ENCODE measurements at places on chromosomes 16 and 17. TPM values are rescaled to one million over a fixed set of nuclear protein-coding genes. Genes with fewer than 3 reads are reported as not detected.
A peak's percentile ranks its signal among the peaks of the same experiment; 100 is the strongest.

- H3K4me1 ChIP-seq = peaks cover 8% of the 10 kb centered on the region
- H3K27ac ChIP-seq = no peak overlapping the region
- peak overlapping the region; percentile 19 for H3K4me3 ChIP-seq
- H3K36me3 ChIP-seq = no peaks in the 10 kb centered on the region
- no peaks in the 10 kb centered on the region for H3K27me3 ChIP-seq
- DNase-seq = peak; percentile 87
These were observed 22.4 kb downstream of the C17orf75 start for GRCh38 chr17:32319548-32319905.

- H3K4me3 ChIP-seq = no peak overlapping the region
- H3K27ac ChIP-seq = peak overlapping the region; percentile 80
- no peaks in the 10 kb centered on the region for H3K36me3 ChIP-seq
These were observed 44.3 kb downstream of the SOCS3 start for GRCh38 chr17:78315355-78316114.

- peaks cover 23% of the 10 kb centered on the region for H3K4me1 ChIP-seq
- H3K36me3 ChIP-seq = no peaks in the 10 kb centered on the region
- no peaks in the 10 kb centered on the region for H3K27me3 ChIP-seq
- H3K27ac ChIP-seq = peak overlapping the region; percentile 37
These were observed 43.0 kb upstream of the TOB1 start for GRCh38 chr17:50908860-50909764.

DNA sequence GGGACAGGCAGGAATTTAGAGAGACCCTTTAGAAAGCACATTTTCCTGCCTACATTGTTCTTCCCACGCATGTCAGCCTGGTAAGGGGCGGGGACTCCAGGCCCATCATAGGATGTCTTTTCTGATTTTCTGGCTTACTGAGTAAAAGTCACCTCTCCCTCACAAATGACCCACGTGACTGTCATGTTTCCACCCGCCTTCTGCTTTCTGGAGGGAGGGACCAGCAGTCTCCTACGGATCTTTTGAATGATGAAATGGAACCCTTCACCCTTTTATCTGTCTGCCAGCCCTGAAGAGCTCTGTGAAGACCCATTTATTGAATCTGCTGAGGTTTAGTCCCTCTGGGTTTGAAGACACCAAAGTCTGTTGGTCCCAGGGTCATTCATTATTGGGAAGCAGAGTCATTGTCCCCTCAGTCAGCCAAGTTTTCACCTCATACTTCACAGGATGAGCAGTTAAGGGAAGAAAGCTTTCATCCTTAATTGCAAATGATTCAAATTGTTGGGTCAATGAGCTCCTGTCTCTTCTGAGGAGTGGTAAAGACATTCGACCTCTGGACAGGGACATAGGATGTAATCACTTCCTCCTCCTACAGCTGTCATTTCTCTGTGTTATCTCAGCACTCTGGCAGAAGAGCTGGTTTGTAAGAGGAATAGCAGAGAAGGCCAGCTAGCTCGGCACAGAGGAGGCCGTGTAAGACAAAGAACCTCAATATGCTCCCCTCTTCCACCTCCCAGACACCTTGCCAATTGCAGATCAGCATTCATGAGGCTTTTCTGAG is 446.1 kb downstream of the HS3ST3B1 start:
- DNase-seq = peak; percentile 68
- H3K27ac ChIP-seq = peak overlapping the region; percentile 51
- no peak overlapping the region for H3K4me3 ChIP-seq
- H3K27me3 ChIP-seq = no peaks in the 10 kb centered on the region

GRCh38 chr17:79843816-79844800 is 4.9 kb upstream of the CBX4 start:
- peak overlapping the region; percentile 64 for H3K4me3 ChIP-seq
- DNase-seq = peak; percentile 88
- peaks cover 48% of the 10 kb centered on the region for H3K4me1 ChIP-seq
- H3K27me3 ChIP-seq = peaks cover 38% of the 10 kb centered on the region
- no peaks in the 10 kb centered on the region for H3K36me3 ChIP-seq
- peak overlapping the region; percentile 69 for H3K27ac ChIP-seq

DNA sequence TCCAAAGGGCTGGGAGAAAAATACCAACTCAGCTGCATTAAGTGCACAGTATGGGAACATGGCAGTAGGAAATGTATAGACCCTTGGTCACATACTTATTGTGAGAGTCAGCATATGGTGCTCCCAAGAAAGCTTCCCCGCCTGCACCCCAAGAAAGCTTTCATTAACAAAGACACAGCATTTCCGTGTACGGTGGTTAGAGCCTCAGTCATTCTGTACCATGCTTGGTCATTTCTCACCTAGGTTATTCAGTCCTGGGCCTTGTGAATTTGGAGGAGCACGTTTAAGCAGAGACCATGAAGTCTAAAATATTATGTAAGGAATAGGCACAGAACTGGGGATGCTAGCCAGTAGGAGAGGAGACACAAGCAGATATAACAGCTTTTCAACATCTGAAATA is 56.1 kb downstream of the ESRP2 start:
- peaks cover 76% of the 10 kb centered on the region for H3K36me3 ChIP-seq
- no peak overlapping the region for H3K4me3 ChIP-seq
- no peaks in the 10 kb centered on the region for H3K4me1 ChIP-seq
- no peak overlapping the region for H3K27ac ChIP-seq
- DNase-seq = no peak

GRCh38 chr16:49851468-49851787 is 4.5 kb downstream of the ZNF423 start:
- peak overlapping the region; percentile 11 for H3K27ac ChIP-seq
- no peaks in the 10 kb centered on the region for H3K36me3 ChIP-seq
- DNase-seq = no peak

DNA sequence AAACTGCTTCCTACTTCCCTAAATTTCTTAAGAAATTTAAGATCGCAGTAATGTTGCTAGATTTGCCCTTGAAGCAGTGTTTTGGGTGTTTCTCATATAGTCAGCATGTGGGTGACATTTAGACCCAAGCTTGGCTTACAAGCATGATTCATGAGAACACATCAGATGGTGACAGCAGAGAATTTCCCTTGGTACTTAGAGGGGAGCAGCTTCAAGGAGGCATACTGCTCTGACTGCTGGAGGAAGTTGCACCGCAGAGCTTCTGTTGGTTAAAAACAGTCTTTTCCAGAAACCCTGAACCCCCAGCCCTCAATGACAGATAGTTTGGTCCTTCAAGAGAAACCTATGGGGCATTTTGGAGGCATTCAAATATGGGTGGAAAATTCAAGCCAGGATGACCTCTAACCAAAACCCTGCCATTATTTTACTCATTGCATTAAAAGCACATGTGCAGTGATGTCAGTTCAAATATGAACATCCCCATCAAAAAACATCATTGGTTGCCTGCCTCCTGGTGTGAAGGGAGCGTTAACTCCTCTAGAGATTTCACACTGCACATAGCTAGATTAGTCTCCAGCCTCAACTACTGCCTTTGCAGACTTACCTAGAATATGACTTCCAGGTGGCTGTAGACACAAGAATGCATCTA is 201.5 kb upstream of the CACNG5 start:
- no peak overlapping the region for H3K27ac ChIP-seq
- no peak overlapping the region for H3K4me3 ChIP-seq
- H3K27me3 ChIP-seq = no peaks in the 10 kb centered on the region
- no peak for DNase-seq
- H3K36me3 ChIP-seq = no peaks in the 10 kb centered on the region
- no peaks in the 10 kb centered on the region for H3K4me1 ChIP-seq

- peaks cover 40% of the 10 kb centered on the region for H3K36me3 ChIP-seq
- H3K4me1 ChIP-seq = peaks cover 20% of the 10 kb centered on the region
- H3K27ac ChIP-seq = no peak overlapping the region
- no peaks in the 10 kb centered on the region for H3K27me3 ChIP-seq
- DNase-seq = peak; percentile 51
These were observed 39.2 kb downstream of the ADCY7 start for GRCh38 chr16:50305441-50306061.

DNA sequence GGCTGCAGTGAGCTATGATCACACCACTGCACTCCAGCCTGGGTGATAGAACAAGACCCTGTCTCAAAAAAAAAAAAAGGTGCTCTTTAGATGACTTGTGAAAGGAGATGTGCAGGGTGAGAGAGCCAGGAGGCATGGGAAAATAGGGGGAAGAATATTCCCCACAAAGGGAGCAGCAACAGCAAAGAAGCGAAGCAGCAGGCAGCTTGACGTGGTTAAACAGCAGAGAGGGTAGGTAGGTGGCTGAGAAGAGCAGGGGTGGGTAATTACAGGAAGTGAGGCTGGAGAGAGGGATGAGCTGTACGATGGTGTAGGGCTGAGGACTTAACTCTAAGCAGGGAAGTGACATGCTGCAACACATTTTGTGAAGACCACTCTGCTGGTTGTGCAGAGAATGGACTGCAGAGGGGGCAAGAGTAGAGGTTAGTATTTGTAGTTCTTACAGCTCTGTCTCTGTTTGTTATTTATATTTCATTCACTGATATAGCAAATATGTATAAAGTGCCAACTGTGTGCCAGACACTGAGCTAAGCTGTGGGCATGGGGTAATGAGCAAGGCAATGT is 1.6 kb downstream of the HEATR3 start:
- H3K27ac ChIP-seq = no peak overlapping the region
- DNase-seq = no peak
- H3K4me3 ChIP-seq = peak overlapping the region; percentile 82

- no peaks in the 10 kb centered on the region for H3K4me1 ChIP-seq
- DNase-seq = no peak
- no peak overlapping the region for H3K4me3 ChIP-seq
- H3K27me3 ChIP-seq = no peaks in the 10 kb centered on the region
These were observed 179.3 kb downstream of the UTP18 start for GRCh38 chr17:51439395-51440229.

DNA sequence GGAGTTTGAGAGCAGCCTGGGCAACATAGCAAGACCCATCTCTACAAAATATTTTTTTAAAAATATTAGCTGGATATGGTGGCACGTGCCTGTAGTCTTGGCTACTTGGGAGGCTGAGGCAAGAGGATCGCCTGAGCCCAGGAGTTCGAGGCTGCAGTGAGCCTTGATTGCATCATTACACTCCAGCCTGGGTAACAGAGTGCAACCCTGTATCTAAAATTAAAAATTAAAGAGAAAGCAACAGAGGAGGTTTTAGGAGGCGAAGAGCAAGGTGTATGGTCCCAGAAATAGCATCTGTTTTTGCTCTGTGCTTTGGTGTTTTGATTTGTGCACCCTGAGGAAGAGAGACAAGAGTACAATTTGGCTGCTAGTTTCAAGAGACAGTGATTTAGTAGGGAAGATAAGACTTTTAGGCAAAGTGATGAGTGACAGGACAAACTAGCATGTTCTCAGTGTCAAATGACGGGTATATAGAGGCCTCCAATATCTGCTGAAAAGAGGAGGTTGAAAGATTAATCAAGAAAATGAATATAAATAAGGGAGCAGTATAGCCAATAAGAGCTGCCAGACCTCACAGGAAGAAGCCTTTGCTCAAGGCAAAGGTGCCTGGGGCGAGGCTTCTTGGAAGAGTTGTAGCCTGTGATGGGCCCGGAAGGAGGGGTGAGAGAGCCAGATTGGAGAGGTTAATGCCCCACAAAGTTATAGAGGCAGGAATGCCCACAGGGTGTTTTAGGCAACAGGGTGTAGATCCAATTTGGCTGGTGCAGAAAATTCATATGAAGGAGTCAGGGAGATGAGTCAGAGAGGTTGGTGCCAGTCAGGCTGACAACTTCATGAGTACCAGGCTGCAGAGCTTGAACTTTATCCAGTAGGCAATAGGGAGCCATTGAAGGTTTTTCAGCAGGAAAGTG is 11.4 kb downstream of the HLF start:
- peaks cover 52% of the 10 kb centered on the region for H3K4me1 ChIP-seq
- H3K36me3 ChIP-seq = no peaks in the 10 kb centered on the region
- H3K27me3 ChIP-seq = no peaks in the 10 kb centered on the region
- H3K27ac ChIP-seq = no peak overlapping the region

DNA sequence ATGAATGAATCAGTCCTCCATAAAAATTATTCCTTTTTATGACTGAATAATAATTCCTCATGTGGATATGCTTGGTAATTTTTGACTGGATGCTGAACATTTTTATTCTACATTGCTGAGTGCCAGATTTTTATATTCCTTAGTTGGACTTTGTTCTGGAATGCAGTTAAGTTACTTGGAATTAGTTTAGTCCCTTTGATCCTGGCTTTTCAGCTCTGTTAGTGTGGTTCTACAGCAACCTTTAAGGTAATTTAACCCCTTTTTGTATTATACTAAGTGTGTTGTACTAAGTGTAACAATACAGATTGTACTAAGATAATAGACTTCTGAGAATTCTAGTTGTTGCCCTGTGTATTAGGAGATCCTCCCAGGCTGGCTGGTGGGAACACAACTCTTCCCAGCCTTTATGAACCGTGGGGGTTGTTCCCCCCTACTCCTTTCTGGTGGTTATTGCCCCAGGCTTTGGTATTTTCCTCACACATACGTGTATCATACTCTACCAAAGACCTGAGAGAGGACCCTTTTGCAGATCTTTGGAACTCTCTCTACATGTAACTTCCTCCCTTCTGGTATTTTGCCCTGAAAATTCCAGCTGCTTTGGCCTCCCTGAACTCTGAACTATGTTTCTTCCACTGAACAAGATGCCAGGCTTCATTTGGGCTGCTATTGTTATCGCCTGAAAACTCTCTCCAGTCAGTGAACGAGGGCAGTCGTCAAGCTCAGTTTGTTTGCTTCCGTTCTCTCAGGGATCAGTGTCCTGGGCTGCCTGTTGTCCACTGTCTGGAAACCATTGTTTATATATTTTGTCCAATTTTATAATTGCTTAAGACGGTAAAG is 30.5 kb downstream of the TANGO6 start:
- H3K4me3 ChIP-seq = no peak overlapping the region
- DNase-seq = no peak
- peaks cover 57% of the 10 kb centered on the region for H3K36me3 ChIP-seq
- no peaks in the 10 kb centered on the region for H3K4me1 ChIP-seq
- no peaks in the 10 kb centered on the region for H3K27me3 ChIP-seq

DNA sequence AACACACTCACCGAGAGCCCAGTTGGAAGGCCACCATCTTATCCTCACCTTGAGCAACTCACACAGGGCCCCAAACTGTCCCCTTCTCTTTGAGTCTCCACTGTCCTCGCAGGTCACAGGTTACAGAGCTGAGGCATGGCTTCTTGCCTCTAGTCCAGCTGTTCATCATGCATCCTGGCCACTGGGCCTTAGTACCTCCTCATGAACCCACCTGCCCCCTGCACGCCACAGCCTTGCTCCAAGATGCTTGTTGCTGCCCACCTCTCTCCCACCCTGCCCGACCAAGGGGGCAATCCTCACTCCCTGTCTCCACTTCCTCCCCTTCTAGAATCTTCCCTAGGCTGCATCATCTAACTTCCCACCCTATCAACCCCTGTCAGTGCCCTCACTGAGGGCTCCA is 17.1 kb downstream of the CDH5 start:
- H3K27ac ChIP-seq = no peak overlapping the region
- peaks cover 12% of the 10 kb centered on the region for H3K4me1 ChIP-seq
- no peak for DNase-seq
- H3K4me3 ChIP-seq = no peak overlapping the region
- H3K36me3 ChIP-seq = no peaks in the 10 kb centered on the region
- no peaks in the 10 kb centered on the region for H3K27me3 ChIP-seq

TBL3 gene
- 24.7 TPM for total RNA-seq

MMP15 gene
- 25.2 TPM for total RNA-seq

BAIAP3 gene
- total RNA-seq = 3.0 TPM

EFCAB5 gene
- total RNA-seq = 1.1 TPM

GGA3 gene
- 52.7 TPM for total RNA-seq

KRT15 gene
- total RNA-seq = 24.3 TPM

SRL gene
- 0.64 TPM for total RNA-seq

ABCA6 gene
- 36.3 TPM for total RNA-seq

FAM20A gene
- total RNA-seq = 43.3 TPM

CMTM2 gene
- total RNA-seq = 3.1 TPM

SLC16A11 gene
- 6.8 TPM for total RNA-seq

KRT24 gene
- not detected for total RNA-seq

All from upper lobe of right lung (tissue), 1 donor.